ENCODE measurements at places on chromosomes 5 and 9. TPM values are rescaled to one million over a fixed set of nuclear protein-coding genes. Genes with fewer than 3 reads are reported as not detected.

Gene PLEKHG4B
- total RNA-seq = under 0.01 TPM

- H3K36me3 ChIP-seq = no peaks in the 10 kb centered on the region
- H3K4me3 ChIP-seq = no peak overlapping the region
- no peak overlapping the region for H3K27ac ChIP-seq
- H3K27me3 ChIP-seq = no peaks in the 10 kb centered on the region
Measured at GRCh38 chr9:85359161-85359560, 382.6 kb downstream of the AGTPBP1 start.

DNA sequence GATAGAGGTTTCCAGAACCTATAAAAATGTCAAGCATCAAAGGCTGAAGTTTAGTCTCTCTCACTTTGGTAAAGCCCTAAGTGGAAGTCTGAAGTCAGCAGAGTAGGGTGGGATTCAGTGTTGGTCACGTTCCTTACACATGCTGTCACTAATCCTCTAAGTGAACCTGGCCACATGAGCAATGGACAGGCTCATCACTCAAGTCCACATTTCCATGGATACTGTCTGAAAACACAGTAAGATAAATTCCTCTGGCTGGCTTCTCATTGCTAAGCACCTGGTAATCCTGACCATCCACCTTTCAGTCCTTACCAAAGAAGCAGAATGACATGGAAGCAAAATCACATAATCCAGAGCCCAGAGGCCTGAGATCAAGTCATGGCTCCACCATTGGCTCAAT is 43.8 kb downstream of the GNA14 start:
- no peak overlapping the region for H3K4me3 ChIP-seq
- no peak for DNase-seq
- no peaks in the 10 kb centered on the region for H3K36me3 ChIP-seq
- no peaks in the 10 kb centered on the region for H3K4me1 ChIP-seq
- peak overlapping the region; percentile 80 for H3K27ac ChIP-seq
- H3K27me3 ChIP-seq = no peaks in the 10 kb centered on the region

Gene PCDHGB6
- 7.4 TPM for total RNA-seq

Gene CCL21
- total RNA-seq = 108 TPM

DNA sequence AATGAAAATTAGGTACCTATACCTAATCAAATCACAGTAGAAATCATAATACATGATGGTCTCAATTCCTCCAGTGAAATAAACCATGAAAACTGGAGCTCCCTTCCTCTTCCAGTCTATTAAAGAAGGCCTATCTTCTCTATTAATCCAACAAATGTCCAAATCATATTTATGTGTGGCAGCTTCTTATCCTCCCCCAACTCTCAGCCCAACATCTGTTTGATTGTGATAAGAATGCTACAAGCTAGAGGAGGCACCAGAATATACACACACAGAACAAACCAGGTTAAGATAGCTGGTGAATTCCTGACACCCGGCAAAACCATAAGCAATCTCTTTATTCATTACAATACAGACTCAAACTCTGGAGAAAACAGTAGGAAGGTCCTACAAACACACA is 110.8 kb downstream of the FBXL17 start:
- H3K27me3 ChIP-seq = no peaks in the 10 kb centered on the region
- DNase-seq = no peak
- H3K4me3 ChIP-seq = no peak overlapping the region
- H3K4me1 ChIP-seq = no peaks in the 10 kb centered on the region

GRCh38 chr5:161246749-161247148 is 299.8 kb downstream of the GABRB2 start:
- no peak for DNase-seq
- H3K4me1 ChIP-seq = no peaks in the 10 kb centered on the region
- H3K36me3 ChIP-seq = no peaks in the 10 kb centered on the region
- no peak overlapping the region for H3K27ac ChIP-seq
- H3K4me3 ChIP-seq = no peak overlapping the region

GRCh38 chr5:175181331-175181730 is 262.7 kb downstream of the DRD1 start:
- H3K4me1 ChIP-seq = no peaks in the 10 kb centered on the region
- H3K27ac ChIP-seq = no peak overlapping the region
- no peak overlapping the region for H3K4me3 ChIP-seq
- H3K36me3 ChIP-seq = no peaks in the 10 kb centered on the region
